ENCODE measurements at places on chromosomes 7 and 10.

GRCh38 chr7:68288144-68288593 is 1291.5 kb downstream of the TYW1 start:
- DNase-seq = no peak

GRCh38 chr10:104035194-104036068 is 50.2 kb downstream of the COL17A1 start:
- DNase-seq = no peak

DNA sequence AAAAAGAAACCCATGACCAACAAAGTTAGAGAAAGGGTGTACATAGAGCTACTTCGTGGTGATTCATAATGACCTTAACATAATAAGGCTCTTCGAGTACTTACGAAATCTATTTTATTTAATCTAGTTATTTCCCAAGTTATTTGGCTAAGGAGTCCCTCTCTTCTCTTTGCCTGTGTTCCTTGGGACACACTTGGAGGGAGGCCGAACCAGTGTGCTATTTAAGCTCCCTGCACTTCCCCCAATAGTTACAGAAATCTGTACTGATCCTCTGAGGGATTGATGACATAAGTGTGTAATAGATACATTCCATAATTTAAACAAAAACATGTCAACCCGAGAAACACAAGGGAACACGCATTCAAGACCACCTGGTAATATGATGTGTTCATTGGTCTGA is 351.1 kb downstream of the GATA3 start:
- DNase-seq = no peak

DNA sequence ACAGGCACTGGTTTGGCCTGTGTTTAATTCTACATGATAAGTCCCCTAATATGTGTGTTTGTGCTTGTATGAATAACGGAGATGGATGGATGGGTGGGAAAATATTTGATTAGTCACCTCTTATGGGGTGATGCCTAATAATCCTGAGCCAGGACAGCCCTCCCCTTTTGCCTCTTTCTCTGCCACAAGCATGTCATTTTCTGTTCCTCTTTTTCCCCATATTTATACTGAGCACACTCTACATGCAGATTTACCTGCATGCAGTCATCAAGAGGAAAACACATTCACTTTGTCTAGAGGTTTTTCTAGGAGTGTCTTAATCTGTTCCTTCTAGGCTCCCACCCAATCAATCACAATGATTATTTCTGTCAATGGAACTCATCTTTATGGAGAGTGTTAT is 111.6 kb upstream of the TBX20 start:
- no peak for DNase-seq

DNA sequence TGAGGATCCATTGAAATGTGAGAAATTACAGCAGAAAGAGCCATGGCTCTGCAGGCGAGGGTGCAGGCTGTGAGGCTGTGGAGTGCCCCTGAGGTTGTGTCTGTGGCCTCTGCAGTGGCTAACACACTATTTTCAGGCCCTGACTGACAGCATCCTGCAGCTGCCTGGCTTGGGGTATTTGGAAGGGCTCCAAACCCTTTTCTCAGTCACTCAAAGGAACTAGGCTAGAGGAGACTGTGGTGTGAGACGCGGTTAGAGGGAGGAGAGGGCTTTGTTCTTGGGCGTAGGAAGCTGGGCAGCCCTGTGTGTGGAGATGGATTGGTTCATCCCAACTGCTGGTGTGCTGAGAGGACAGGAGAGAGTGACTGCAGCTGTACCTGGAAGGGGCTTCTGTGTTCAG is 134.9 kb downstream of the RAMP3 start:
- DNase-seq = no peak

DNA sequence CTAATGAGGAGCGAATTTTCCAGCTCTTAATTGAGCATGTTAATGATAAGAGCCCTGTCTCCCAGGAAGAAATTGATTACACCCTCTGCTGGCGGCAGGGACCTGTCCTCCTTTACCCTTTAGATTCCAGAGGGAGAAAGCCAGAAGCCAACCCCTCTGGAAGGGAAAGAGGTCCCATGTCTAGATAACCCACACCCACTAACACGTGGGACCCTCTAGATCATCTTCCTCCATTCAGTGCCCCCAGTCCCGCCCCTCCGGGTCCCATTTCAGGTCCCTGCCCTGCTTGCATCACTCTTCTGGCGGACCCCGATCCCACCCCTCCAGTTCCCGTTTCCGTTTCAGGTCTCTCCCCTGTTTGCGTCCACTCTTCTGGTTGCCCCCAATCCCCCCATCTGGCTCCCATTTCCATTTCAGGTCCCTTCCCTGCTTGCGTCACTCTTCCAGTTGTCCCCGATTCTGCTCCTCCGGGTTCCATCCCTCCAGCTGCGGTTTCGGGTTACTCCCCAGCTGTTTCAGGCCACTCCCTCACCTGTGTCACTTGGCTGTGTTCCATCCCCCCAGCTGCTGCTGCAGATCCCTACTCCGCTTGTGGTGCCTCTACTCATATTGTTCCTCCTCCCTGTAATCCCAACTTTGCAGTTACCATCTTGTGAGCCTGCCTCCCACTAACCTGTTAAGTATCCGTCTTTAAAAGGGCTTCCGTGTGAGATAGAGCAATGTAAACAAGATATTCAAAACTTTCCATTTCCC is 202.4 kb downstream of the SH2D4B start:
- DNase-seq = no peak

GRCh38 chr10:22724773-22725172 is 10.4 kb upstream of the PIP4K2A start:
- DNase-seq = no peak

DNA sequence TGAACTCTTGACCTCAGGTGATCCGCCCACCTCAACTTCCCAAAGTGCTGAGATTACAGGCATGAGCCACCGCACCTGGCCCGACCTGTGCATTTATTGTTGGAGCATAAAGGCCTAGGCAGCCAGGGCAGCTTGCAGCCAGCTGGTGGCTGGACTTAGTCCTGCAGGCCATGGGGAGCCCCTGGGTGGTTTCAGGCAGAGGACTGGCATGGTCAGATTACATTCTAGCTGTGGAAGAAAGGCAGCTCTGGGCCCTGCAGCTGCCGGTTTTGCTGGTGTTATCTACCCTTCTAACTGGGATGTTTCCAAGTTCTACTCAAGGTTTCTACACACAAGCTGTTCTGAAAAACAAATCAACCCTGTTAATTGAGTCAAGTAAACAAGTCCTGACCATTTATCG is 22.7 kb upstream of the MKRN1 start:
- no peak for DNase-seq

DNA sequence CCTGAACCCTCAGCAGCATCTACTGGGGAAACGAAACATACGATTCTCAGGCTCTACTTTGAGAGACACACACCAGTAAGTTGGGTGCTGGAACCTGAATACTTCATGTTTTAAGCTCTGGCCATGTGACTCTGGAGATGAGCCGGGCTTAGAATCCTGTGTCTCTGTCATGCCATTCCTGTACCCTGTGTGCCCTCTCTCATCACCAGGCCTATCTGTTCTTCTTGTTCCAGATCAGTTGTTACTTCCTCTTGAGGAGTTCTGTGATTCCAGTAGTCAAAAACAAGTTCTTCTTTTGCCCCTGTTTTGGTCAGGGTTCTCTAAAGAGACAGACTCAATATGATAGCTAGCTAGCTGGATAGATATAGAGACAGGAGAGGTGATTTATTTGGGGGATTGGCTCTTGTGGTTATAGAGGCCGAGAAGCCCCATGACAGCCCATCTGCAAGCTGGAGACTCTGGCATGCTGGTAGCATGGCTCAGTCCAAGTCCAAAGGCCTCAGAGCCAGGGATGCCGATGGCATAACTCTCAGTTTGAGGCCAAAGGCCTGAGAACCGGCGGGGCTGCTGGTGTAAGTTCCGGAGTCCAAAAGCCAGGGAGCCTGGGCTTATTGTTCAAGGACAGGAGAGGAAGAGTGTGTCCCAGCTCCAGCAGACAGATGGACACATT is 54.3 kb downstream of the CHN2 start:
- no peak for DNase-seq

DNA sequence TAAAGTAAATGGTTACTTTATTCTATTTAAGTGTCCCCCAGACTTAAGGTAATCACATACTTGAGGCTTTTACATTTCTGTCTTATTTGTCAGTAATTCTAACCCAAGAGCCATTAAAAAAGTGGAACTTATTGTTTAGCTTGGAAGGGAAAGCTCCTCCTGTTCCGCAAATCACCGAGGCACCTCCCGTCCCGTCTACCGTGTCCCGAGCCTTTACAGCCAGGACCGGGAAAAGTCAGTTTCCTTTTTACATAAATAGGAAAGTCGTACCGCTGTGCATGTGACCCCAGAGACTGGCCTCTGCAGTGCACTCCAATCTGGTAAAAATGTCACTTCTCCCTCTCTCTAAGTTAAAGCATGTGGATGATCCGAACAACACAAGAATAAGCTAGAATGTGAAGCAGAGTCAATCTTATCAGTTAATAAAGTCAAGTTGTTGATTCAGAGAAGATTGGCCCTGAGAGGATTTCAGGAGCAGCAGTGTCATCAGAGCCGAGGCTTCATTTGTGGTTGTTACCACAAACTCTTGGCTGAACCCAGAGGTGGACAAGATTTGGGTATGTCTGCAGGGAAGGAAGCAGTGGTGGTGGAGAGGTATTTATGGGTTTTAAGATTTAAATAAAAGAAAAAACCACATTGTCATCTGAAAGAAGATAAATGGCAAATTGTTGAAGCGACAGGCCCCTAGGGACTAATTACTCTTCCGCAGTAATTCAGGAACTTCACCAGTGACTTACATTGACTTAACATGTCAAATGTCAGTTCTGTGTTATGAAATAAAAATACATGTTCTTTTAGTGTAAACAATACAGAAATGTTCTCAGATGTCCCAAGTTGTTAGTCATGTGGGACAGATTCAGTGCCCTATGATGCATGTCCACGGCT is 316.6 kb upstream of the ZNF32 start:
- no peak for DNase-seq

DNA sequence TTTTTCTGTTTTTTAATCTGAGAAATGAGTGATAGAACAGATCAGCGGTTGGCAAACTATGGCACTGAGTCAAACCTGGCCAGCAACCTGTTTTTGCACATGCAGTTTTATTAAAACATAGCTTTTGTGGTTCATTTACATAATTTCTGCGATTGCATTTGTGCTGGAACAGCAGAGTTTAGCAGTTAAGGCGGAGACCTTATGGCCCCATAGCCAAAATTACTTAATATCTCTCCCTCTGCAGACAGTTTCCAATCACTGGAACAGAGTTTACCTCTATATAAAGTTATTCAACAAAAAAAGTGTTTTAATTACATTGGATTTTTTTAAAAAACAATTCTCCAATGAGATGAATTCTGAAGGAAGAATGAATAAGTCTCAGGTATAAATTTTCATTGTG is 212.1 kb downstream of the DGKB start:
- no peak for DNase-seq

- no peak for DNase-seq
Observed at GRCh38 chr7:29143751-29144150, 2.6 kb downstream of the CPVL start.

- DNase-seq = no peak
Observed at GRCh38 chr7:22651534-22652243, 75.3 kb upstream of the IL6 start.

- DNase-seq = no peak
Observed at GRCh38 chr10:113765910-113766309, 14.4 kb downstream of the PLEKHS1 start.

- no peak for DNase-seq
Observed at GRCh38 chr10:71964098-71964742, at the start of gene CHST3. Gene CHST3 (plus strand): TSS chr10:71964395. CDS start chr10:72005843, 41,448 bp downstream.

- no peak for DNase-seq
Observed at GRCh38 chr7:15685358-15686294, 857 bp downstream of the MEOX2 start.

DNA sequence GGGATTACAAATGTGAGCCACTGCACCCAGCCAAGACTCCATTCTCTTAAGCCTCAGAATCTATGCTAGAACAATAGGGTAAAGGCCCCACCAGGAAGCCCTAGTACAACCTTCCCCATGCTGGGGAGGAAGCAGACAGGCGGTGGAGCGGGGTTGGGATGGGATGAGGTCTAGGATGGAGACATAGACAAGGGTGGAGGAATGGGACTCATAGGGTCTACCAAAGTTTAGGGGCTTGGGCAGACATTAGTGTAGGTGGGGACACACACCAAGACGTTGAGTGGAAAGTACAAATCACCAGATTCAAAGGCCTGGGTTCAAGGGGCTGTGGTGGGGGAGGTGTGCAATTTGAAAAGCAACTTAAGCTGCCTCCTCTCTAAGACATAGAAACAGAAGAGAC is 19.3 kb downstream of the PRSS2 start:
- DNase-seq = no peak

- DNase-seq = no peak
Observed at GRCh38 chr7:6205971-6206660, 66.3 kb downstream of the CYTH3 start.

DNA sequence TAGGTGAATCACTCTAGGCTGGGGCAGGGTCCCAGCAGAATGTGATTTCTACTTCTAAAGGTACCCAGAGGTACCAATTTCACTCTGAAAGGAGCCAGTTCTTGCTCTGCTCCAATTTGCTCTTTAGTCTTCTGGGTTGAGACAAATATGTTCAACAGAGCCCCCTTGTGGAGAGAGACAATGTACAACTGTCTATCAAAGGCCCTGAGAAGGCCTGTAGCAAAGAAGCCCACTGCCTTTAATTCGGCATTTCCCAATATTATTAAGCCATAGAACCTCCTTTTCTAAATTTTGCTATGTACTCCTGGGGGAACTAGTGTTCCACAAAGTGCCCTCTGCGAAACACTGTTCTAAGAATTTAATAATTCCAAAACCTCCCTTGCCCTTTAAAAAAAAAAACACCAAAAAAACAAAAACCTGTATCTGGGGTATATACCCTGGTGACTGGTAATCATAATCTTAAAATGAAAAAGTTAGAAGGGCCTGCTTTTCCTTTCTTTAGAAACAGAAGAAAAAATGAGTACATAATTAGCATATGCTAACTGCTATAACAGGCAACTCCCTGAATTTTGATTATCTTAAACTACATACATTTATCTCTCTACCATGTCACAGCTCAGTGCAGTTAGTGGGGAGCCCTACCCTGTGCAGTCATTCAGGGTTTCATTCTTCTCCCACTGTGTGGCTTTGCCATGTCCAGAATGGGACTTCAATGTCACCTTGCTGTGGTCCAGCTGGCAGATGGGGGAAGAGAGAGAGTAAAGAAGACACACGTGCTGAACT is 160.9 kb upstream of the BMPER start:
- DNase-seq = no peak

DNA sequence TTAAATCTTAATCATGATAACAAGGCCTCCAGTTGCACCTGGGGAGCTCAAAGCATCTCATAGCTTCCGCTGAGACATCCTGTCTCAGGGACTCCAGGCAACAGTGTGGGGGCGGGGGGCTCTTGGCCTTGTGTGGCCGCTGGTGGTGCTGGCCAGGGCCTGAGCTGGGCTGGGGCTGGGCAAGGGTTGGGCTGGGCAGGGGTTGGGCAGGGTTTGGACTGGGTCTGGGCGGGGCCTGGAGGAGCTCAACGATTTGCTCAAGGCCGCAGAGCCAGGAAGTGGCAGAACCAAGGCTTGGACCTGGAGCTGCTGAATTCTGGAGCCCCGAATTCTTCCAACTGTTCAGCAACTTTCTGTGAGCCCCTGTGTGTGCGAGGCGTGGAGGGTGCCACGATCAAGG is 37.9 kb upstream of the PSMG3 start:
- DNase-seq = no peak

GRCh38 chr7:30476459-30477145 is 2.0 kb downstream of the NOD1 start:
- no peak for DNase-seq

GRCh38 chr10:43264344-43264964 is 2.4 kb downstream of the RASGEF1A start:
- DNase-seq = no peak

- DNase-seq = no peak
Observed at GRCh38 chr7:113076703-113077102, 9.9 kb downstream of the GPR85 start.

- DNase-seq = no peak
Observed at GRCh38 chr10:3805791-3806461, 20.9 kb upstream of the KLF6 start.

- no peak for DNase-seq
Observed at GRCh38 chr7:123709525-123709924, 39.3 kb downstream of the WASL start.
